ENCODE measurements at places on chromosomes 5 and 9.

- DNase-seq, result no peak
Measured at GRCh38 chr5:90224342-90224741, 185.2 kb downstream of the CETN3 start.

DNA sequence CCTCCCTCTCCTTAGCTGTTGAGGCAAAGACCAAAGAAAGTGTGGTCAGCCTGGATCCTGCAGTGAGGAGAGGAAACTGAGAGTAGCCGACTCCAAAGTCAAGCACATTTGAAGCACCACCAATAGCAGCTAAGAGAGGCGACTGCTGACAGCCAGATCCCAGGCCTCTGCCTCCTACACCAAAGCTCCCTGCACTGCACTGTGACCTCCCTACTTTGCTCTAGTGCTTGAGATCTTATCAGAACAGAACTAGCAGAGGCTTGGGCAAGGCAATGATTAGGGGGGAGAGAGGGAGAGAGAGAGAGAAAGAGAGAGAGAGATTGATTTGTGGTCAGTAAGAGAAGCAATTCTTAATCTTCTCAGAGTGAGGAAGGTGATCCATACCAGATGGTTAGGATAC lies 216.3 kb downstream of the CDK5RAP2 start:
- DNase-seq, result no peak

DNA sequence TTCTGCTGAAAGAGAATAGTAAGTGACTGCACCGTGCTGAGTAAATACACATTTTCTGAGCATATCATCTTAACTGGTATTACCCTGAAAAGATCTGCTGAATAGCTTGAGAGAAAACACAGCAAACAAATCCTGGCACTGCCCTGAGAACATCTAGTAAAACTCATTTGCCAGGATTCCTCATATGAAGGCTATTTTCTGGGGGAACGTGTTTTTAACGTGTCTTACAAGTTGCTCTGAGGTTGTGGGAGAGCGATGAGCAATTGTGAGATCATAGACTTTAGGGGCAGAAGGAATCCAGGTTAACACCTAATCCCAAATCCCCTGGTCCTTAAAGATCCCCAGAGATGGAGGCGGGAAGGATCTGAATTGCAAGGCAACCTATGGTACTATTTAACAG lies 331.9 kb upstream of the RFX3 start:
- DNase-seq, result no peak

GRCh38 chr9:132238992-132239391 lies 77.1 kb downstream of the NTNG2 start:
- DNase-seq, result no peak

DNA sequence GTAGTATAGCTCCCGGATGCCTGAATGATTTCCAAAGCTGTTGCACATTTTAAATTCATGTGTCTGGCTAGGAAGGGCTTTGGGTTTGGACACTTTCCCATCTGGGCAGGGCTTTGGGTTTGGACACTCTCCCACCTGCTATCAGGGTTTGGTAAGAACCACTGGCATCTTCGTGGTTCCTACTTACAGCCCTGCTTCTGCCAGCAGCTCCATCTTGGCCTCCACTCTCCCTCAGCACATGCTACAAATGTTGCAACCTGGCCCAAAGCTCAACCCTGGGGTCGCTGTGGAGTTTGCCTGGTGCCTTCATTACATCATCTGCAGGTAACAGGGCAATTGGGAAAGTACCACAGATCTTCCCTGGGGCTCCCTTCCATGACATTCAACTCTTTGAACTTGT lies 3.5 kb downstream of the TMCO6 start:
- no peak for DNase-seq

DNA sequence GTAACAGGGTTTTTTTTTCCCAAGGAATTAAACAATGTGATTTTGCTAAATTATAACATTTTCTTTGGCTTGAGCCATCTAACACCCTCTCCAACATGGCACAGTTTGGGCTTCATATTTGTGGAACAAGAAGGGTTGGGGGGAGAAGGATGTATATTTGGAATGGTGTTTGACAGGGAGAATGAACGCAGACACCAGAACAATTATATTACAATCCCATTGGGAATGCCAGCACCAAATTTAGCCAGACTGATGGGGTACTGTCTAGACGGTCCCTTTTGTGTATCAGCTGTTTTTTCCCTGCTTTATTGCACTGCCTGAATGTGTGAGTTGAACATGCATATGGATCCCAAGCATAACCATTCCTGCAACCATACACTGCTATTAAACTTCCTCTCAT lies 130.9 kb upstream of the TMEM161B start:
- no peak for DNase-seq

- DNase-seq, result no peak
Measured at GRCh38 chr5:5270958-5271785, 131.0 kb downstream of the ADAMTS16 start.
